ENCODE measurements at places on chromosomes 1 and 21. TPM values are rescaled to one million over a fixed set of nuclear protein-coding genes. Genes with fewer than 3 reads are reported as not detected.

OR2L2 gene
- total RNA-seq: not detected

OR10T2 gene
- total RNA-seq: not detected

ARMH1 gene
- 49.5 TPM for total RNA-seq

ATP1A4 gene
- total RNA-seq: not detected

MYBPH gene
- total RNA-seq: not detected

SASS6 gene
- total RNA-seq: 6.4 TPM

LCE2B gene
- not detected for total RNA-seq

THEM5 gene
- not detected for total RNA-seq

NR5A2 gene
- 0.08 TPM for total RNA-seq

SPRR2G gene
- not detected for total RNA-seq

DDR2 gene
- total RNA-seq: 0.29 TPM

C1orf50 gene
- total RNA-seq: 5.0 TPM

CLCA1 gene
- 0.13 TPM for total RNA-seq

CCDC24 gene
- total RNA-seq: 1.0 TPM

OVAAL gene
- not detected for total RNA-seq

LAX1 gene
- total RNA-seq: 22.7 TPM

SERPINC1 gene
- 0.96 TPM for total RNA-seq

UCK2 gene
- 106 TPM for total RNA-seq

AGMAT gene
- total RNA-seq: 23.1 TPM

MXRA8 gene
- 0.47 TPM for total RNA-seq

STPG1 gene
- 3.9 TPM for total RNA-seq

C1orf94 gene
- total RNA-seq: not detected

COL11A1 gene
- not detected for total RNA-seq

ZMYM4 gene
- 28.9 TPM for total RNA-seq

All from activated T-cell treated with anti-CD3 and anti-CD28 coated beads, Interleukin-2, amount 50 U/mL, for 4 hours (primary cell).